ENCODE measurements at places on chromosomes 3 and 15. TPM values are rescaled to one million over a fixed set of nuclear protein-coding genes. Genes with fewer than 3 reads are reported as not detected.

DNA sequence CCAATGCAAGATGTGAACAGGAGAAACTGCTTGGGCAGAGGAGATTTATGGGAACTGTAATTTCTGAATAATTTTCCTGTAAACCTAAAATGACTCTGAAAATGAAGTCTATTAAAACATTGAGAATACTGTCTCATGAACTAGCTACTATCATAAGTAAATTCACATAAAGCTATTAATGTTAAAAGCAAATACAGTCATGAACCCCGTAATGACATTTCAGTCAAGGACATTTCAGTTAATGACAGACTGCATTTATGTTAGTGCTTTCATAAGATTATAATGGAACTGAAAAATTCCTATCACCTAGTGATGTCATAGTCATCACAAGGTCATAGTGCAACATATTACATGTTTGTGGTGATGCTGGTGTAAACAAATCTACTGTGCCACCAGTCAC, 17.2 kb downstream of the CBLB start:
- DNase-seq = no peak

DNA sequence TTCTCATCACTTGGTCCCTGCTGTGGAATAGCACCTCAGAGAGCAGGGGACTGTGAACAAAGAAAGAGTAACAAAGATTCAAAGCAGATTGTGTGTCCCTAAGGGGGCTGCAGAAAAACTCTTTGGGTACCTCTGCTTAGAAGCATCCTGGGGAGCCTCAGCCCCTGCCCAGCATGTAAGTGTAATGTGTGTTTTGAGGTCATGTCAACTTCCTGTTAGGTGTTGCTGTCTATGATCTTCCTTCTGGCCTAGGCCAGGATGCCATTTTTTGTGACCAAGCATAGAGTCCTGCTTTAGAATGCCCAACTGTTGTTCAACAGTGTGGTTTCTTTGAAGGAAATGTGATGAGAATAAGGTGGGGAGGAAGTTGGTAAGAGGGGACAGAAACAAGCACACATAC, 77.1 kb upstream of the BCL6 start:
- no peak for DNase-seq

DNA sequence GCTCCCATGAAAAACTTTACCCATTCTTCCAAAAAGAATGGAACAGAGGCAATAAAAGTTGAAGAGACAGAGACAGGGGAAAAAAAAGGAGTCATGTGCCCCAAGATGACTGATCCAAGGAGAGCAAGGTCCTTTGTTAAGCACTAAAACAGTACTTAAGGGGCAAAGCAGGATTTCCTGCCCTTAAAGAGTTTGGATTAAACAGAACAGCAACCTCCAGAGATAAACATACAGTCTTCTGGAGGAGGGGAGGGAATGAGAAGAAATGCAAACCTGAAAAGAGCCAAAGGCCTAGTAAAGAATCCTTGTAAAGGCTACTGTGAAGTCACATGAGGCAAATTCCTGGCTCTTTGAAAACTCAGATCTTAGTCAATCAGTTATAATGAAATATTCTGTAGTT, 38.2 kb downstream of the SHQ1 start:
- DNase-seq = no peak

- no peak for DNase-seq
These were observed 84.6 kb downstream of the FILIP1L start for GRCh38 chr3:100029689-100030088.

- no peak for DNase-seq
These were observed 5.1 kb downstream of the SCAMP2 start for GRCh38 chr15:74868059-74868458.

DNA sequence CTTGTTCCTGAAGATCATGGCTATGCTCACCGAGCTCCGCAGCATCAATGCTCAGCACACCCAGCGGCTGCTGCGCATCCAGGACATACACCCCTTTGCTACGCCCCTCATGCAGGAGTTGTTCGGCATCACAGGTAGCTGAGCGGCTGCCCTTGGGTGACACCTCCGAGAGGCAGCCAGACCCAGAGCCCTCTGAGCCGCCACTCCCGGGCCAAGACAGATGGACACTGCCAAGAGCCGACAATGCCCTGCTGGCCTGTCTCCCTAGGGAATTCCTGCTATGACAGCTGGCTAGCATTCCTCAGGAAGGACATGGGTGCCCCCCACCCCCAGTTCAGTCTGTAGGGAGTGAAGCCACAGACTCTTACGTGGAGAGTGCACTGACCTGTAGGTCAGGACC, 35.2 kb downstream of the NR1I2 start:
- DNase-seq = no peak

- DNase-seq = no peak
These were observed 43.6 kb downstream of the CACNA2D2 start for GRCh38 chr3:50459785-50460184.

- DNase-seq = no peak
These were observed 117.4 kb downstream of the TIGIT start for GRCh38 chr3:114411190-114411668.

- DNase-seq = no peak
These were observed 9.7 kb upstream of the SCAANT1 start for GRCh38 chr3:63921741-63922482.

DNA sequence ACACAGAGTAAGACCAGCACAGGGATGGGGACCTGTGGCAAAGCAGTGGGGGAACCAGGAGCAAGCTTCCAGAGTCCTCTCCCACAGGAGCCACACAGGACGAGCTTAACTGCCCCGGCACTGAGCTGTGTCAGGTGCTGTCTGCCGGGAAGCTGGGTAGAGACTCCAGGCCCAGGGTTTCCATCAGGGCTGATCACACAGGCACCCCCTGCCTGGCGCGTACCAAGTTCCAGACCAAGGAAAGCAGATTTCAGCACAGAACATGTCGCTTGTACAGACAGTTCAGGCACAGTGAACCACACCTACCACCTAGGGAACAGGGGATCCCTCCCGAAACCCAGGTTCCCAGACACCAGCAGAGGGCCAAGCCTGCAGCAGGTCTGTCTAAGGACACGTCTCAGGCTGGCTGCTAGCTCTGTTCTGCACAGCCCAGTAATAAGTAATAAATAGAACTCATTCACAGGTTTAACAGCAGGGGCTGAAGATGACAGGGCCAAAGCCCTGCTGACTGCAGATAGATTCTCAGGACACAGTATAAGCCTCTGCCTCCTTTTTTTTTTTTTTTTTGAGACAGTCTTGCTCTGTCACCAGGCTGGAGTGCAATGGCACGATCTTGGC, 30.2 kb upstream of the OCA2 start:
- DNase-seq = no peak

DNA sequence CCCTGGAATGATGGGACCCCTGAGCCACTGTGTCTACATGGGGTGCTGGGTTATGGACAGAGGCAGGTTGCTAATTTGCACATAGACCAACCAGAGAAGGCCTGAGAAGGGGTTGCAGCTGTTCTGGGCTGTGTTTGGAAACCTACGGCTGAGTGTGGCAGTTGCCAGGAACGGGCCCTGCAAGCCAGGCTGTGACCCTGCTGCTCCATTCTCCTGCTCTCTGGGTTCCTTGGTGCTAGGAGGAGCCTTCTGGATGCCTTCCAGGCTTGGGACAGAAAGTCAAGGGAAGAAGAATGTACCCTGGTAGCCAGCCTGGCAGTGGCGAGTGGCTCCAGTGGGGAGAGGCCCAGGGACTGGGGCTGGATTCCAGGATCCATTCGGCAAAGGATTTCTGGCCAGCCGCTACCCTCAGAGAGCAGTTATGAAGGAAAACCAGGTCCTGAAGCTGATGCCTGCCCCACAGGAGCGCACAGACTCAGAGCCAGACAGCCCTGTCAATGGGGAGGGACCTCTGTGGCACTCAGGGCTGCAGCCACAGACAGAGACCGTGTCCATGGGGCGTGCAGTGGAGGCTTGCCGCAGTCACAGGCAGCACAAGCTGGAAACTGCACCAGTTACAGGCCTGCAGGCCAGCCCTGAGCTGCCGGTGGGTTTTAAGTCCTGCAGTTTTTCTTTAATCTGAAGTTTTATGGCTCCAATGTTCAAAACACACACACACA, 55.1 kb upstream of the ACAD9 start:
- no peak for DNase-seq

DNA sequence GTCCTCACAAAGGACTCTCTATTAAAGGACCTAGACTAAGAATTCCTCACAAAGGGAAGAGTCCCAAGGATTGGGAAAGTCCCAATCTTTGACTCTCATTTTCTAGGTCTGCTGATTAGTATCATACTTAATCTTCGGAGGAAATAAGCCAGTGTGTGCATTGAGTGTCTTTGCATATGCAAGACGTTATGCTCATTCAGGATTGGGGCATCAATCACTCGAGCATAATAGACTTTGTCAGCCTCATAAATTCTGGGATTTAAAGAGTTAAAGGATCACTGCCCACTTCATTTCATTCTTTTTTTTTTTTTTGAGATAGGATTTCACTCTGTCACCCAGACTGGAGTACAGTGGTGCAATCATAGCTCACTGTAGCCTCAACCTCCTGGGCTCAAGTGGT, 154.3 kb downstream of the RBPMS2 start:
- no peak for DNase-seq

GRCh38 chr3:62201438-62202035, 171.8 kb downstream of the FEZF2 start:
- DNase-seq = no peak

DNA sequence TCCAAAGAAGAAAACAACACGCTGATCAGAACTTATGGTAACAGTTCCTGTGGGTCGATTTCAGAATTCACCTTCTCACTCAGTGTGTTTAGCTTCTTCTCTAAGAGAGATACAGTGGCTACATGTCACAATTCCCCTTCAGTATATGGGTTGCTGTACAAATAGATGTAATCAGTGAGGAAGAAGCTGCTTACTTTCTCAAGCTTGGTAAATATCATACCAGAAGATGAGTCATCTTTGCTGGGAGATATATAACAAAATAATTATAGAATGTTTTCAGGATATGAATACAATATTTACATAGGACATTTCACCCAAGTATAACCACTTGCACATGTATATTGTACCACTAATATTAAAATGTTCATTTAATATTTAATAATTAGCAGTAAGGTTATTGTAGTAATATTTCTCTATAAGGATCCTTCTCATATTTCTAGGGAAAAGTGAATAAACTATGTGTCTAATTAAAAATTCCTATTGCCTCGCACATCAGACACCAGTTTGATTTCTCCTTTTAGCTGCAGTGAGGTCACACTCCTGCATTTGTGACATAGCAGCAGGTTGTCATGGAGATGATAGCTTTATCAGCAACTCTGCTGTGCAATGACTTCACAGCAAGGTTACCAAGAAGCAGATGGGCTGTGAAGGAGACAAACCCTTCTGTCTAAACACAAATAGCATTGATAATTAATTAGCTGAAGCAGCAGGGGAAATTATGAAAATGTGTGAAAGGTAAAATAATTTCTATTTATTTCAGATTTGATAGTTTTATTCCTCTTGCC, 211.4 kb downstream of the TUSC7 start:
- DNase-seq = no peak

DNA sequence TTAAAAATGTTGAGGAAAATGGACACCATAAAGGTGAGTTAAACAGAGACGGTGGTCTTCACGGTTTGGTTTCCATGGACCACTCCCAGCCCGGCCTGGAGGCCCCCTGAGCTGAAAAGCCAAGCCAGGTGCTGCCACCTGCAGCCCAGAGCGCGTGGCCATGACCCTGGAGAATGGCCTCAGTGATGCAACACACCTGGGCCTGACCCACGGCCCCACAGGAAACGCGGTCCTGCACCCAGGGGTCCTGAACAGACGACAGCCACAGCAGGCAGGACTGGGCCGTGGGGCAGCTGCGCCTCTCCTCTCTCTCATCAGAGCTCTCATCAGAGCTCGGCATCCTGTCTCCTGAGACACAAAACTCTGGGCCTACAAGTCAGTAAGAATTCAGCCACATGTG, 64.1 kb downstream of the NIPA2 start:
- no peak for DNase-seq

CLDN11 gene
- 1.5 TPM for total RNA-seq

THAP10 gene
- 0.93 TPM for total RNA-seq

IL20RB gene
- 6.9 TPM for total RNA-seq

REC114 gene
- not detected for total RNA-seq

ANKRD63 gene
- total RNA-seq = not detected

UTS2B gene
- total RNA-seq = 0.15 TPM

ZNF620 gene
- 1.0 TPM for total RNA-seq
